ENCODE measurements at places on chromosomes 3 and 15.

DNA sequence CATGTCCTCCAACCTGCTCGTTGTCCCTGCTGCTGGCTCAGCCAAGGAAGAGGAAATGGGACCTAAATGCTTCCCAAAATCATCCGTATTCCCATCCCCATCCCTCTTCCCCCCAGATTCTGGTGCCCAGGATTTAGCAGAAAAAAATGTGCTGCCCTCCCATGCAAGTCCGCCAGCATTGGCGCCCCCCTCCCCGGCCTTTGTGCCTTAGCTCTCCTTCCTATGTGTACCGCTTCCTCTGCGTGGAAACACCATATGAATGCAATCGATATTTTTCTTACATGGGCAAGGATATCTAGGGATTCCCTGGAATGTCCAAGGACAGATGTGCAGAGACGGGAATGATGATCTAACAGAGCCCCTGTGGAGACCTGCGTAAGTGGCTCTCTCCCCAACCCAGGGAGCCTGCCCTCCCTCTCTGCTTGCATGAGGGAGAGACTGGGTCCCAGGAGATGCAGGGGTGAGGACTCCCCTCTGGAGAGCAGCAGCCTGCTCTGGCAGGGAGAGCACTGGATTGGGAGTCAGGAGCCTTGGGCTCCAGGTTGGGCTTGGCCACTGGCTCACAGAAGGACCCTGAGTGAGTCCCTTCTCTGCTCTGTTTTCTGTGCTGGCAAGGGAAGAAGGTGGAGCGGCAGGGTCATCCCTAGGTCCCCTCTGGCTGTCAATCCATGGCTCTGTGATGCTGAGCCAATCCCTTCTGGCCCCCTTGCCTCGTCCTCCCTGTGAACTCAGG, 227.2 kb downstream of the XXYLT1 start:
- DNase-seq = no peak

GRCh38 chr3:106593381-106593780, 724.6 kb upstream of the CBLB start:
- no peak for DNase-seq

DNA sequence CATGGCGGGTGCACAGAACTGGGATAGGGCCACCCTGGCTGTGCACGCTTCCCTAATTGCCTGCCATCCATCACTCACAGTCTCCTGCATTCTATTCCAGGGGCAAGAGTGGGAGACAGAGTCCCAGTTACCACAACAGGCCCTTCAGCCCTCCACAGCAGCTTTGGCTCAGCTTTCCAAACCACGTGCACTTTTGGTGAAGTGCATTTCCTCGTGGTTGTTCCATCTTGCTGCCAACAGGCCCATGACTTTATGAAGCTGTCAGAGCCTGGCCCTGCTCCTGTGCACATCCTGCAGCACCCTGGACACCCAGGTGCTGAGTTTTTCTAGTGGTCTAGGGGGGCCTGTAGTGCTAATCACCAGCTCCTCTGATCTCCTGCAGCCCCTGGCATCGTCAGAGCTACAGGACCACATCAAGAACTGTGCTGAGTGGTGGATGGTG, 110.2 kb downstream of the ADCY5 start:
- no peak for DNase-seq

DNA sequence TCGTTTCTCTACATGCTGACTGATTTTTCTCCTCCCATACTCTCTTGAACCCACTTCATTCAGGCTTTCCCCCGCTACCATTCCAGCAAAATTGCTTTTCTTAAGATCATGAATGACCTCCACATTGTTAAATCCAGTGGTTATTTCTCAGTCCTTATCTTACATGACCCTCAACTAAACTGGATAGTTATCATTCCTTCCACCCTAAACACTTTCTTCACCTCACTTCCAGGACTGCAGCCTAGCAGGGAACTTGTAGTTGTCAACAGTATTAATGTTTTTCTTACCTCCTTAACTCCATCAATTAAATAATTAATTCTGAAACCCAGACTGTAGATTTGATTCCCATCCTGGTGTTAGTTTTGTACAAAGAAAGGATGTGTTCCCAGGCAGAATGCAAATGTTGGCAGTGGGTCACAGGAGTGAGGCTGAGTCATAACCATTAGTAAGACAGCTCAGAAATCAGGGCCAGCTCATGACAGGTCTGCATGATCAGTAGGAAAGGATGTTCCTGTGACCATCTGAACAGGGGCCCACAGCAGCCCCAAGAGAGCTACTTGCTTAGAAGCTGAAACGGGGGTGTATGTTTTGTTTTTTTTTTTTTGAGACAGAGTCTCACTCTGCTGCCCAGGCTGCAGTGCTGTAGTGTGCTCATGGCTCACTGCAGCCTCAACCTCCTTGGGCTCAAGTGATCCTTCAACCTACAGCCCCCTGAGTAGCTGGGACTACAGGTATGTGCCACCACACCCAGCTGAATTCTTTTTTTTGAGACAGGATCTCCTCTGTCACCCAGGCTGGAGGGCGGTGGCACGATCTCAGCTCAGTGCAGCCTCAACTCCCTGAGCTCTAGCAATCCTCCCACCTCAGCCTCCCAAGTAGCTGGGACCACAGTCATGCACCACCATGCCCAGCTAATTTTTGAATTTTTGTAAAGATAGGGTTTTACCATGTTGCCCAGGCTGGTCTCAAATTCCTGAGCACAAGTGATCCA, 9.1 kb downstream of the BCL2L10 start:
- no peak for DNase-seq

DNA sequence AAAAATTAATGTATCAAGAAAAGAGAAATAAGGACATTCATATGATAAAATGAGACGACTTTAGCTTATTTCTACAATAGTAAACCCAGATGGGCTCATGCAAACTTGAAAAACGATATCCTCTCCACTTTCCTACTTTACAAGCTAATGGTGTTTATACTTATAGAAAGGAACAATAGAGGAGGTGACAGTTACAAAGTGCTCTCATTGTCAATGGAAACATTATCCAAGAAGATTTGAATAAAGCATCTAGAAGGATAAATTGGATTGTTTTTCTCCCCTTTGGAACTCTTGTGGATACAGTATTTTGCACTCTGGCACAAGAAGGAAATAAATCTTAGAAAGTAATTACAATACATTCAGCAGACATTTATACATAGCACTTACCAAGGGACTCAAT, 20.2 kb upstream of the CCDC66 start:
- DNase-seq = no peak

DNA sequence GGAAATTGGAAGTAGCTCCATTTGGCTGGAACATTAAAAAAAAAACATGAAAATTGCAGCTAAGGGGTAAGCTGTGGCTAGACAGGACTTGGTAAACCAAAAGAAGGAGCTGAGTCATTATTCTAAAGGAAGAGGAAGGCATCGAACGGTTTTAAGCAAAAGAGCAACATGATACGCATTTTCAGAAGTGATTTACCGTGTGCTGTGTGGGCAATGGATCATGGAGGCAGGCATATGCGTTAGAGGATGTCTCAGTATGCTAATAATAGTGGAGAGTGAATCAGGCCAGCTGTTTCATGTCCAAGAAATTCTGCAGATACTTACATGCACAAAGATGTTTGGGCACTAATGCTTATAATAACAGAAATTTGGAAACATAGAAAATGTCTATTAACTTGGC, 409.1 kb upstream of the ATP11B start:
- DNase-seq = no peak

DNA sequence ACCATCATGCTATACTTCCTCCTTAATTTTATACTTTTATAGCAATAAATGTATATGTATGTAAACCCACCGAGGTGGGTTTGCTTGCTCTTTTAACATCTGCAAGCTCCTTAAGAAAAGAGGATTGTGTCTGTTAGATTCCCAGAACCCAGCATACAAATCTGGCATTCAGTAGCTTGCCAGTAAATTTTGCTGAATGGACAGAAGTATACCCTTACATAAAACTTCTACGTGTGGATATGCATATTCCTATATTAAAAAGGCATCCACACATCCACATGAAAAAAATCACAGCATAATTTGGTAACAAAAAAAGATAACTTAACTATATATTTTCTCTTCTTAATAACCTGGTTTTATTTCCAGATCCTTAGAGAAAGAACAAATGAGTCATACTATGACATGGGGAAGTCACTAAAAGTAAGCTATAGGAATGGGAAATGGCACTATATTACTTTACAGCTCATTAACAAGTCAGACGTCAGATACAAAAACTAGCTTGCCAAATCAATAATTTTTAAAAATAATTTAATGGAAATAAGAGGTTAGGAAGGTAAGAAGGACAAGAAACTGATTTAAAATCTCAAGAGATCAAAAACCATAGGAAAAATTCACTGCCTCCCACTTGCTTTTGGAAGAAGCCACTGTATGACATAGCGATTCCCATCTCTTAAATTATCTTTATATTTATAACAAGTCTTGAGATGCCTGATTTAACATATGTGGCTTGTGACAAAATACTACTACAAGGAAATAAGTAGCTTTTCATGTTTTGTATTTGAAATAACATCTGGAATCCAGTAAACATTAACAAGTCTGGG, 68.7 kb downstream of the SUMF1 start:
- no peak for DNase-seq

DNA sequence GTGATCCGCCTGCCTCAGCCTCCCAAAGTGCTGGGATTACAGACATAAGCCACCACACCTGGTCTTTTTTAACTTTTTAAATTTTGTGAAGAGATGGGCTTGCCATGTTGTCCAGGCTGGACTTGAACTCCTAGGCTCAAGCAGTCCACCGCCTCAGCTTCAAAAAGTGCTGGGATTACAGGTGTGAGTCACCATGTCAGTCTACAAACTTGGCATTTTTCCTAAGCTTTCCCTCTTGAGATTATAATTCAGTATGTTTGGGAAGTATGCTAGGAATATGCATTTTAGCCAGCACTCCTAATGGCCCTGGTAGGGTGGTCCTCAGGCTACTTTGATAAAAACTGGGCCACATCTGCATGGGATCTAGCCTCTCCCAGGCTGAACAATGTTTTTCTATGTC, 4.4 kb downstream of the WDR73 start:
- no peak for DNase-seq

- no peak for DNase-seq
These were observed 41.9 kb upstream of the THBS1 start for GRCh38 chr15:39538936-39539335.

GRCh38 chr3:168117853-168118313, 22.2 kb upstream of the GOLIM4 start:
- DNase-seq = no peak

GRCh38 chr15:67468416-67468815, 52.5 kb upstream of the C15orf61 start:
- no peak for DNase-seq

DNA sequence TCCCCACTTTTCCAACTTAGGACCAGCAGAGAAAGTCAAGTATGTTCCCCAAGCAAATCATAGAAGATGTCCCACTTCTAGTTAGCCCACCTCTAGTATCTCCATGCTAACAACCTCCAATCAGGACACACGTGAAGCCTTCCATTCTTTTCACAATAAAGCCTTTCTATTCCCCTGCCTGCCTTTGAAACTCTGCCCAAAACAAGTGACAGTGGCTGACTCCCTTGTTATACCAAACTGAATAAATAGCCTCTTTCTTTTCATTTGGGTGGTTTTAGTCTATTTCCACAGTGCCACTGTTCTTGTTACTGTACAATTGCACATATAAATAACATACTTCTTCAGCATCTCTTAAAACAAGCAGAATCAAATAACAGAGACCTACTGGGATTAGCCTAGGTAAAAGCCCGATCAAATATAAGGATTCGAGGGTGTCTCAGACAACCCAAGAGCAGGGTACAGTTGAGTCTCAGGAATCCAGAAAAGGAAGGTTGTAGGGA, 118.0 kb upstream of the NPHP3 start:
- DNase-seq = no peak

DNA sequence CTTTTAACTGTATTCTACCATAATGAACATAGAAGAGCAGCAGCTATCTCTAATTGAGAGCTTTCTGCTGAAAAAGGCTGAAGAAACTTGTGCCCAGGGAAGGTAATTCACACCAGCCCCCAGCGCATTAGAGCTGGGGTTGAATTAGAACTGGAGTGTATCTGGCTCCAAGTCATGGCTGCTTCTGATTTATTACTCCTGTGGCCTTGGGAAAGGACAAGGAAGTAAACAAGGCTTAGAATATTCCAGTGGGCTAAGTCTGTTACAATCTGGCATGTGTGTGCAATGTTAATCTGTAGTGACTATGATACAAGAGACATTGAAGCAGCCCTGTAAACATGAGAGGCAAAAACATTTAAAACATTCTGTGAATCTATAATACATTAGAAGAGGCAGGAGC, 18.1 kb downstream of the CPA3 start:
- no peak for DNase-seq

- DNase-seq = no peak
These were observed 15.9 kb downstream of the TGM5 start for GRCh38 chr15:43250785-43251184.

- DNase-seq = peak; percentile 45
These were observed 5.8 kb downstream of the CELSR3 start for GRCh38 chr3:48656841-48657281.

- DNase-seq = no peak
These were observed 216.7 kb downstream of the CDIN1 start for GRCh38 chr15:36796161-36796560.

GRCh38 chr3:183188895-183189462, 26.4 kb upstream of the LAMP3 start:
- no peak for DNase-seq

- DNase-seq = no peak
These were observed 5.5 kb upstream of the ANO10 start for GRCh38 chr3:43627360-43627759.

- DNase-seq = no peak
These were observed 87.2 kb downstream of the SLCO3A1 start for GRCh38 chr15:91940496-91941381.

- DNase-seq = no peak
These were observed 31.6 kb upstream of the PDZRN3 start for GRCh38 chr3:73656241-73656890.

- no peak for DNase-seq
These were observed 31.4 kb upstream of the ITPKA start for GRCh38 chr15:41462084-41462795.

- DNase-seq = no peak
These were observed 40.4 kb upstream of the CHRNB4 start for GRCh38 chr15:78681281-78682003.

- DNase-seq = peak; percentile 89
These were observed 65.5 kb downstream of the SSUH2 start for GRCh38 chr3:8579096-8579495.

- no peak for DNase-seq
These were observed 38.7 kb downstream of the HSPBAP1 start for GRCh38 chr3:122754929-122755328.

DNA sequence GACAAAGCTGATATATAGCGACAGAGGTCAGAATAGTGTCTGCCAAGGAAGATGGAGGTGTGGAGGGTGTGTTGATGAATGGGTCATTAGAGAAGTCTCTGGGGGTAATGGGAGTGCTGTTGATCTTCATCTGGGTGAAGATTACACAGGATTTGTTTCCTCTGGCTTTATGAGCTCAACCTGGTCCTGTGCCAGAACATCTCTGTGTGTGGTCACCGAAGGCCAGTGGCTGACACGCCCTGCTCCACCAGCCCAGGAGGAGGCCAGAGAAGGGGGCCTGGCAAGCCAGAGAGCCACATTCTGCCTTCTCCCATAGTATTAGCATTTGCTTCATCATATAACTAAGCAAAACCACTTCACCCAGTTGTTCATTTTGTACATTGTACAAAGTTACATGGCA, 121.1 kb downstream of the ZNF621 start:
- DNase-seq = no peak

DNA sequence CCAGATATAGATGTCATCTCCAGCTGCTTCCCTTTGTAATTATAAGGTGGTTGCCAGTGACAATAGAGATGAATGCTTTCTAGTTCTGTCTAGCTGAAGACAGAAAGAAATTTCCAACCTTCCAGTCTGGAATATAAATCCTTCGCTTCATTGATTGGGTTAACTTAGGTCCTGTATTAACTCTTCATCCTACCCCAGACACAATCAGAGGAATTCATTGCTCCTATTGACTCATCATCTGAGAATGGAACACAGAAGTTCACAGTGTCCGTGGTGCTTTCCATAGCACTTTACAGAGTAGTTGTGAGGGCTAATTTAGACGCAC, 241.4 kb downstream of the NFKBIZ start:
- no peak for DNase-seq
